ENCODE measurements at places on chromosomes 11 and 22. TPM values are rescaled to one million over a fixed set of nuclear protein-coding genes. Genes with fewer than 3 reads are reported as not detected.

Gene APLNR
- not detected for total RNA-seq

Gene GPR83
- 0.19 TPM for total RNA-seq

Gene CDKN1C
- total RNA-seq: 2.6 TPM

Gene CYTH4
- 71.9 TPM for total RNA-seq

Gene TPH1
- total RNA-seq: 0.25 TPM

Gene TREH
- total RNA-seq: not detected

Gene MOGAT2
- not detected for total RNA-seq

Gene GLYATL1
- total RNA-seq: not detected

Gene OR56A4
- total RNA-seq: not detected

Gene CSF2RB
- total RNA-seq: 1.8 TPM

Gene VPREB1
- total RNA-seq: not detected

Gene TEX12
- not detected for total RNA-seq

Gene CASP12
- not detected for total RNA-seq

Gene SLC3A2
- 898 TPM for total RNA-seq

Gene ISX
- not detected for total RNA-seq

Gene ACO2
- total RNA-seq: 74.9 TPM

Gene CNGA4
- 0.29 TPM for total RNA-seq

Gene KRTAP5-11
- not detected for total RNA-seq

Gene MMP27
- not detected for total RNA-seq

Gene C11orf87
- total RNA-seq: not detected

Gene NXPE1
- total RNA-seq: not detected

Gene CSNK2A3
- total RNA-seq: 1.3 TPM

Gene VSIG10L2
- not detected for total RNA-seq

Gene PHF21B
- total RNA-seq: 0.72 TPM

Gene ZW10
- 13.7 TPM for total RNA-seq

Gene RTN4RL2
- total RNA-seq: 1.1 TPM

Gene NPTXR
- 6.4 TPM for total RNA-seq

Gene PIH1D2
- 0.36 TPM for total RNA-seq

Gene C11orf52
- not detected for total RNA-seq

Gene SYT9
- not detected for total RNA-seq

Gene WBP2NL
- total RNA-seq: 3.9 TPM

Gene CHID1
- total RNA-seq: 33.9 TPM

Gene GGT5
- total RNA-seq: not detected

Gene GLB1L2
- 2.4 TPM for total RNA-seq

Gene IFITM2
- 639 TPM for total RNA-seq

Gene H19
- not detected for total RNA-seq

Gene FAM111B
- total RNA-seq: 7.4 TPM

Gene KDELR3
- 0.37 TPM for total RNA-seq

Gene CD6
- 298 TPM for total RNA-seq

Gene OR4D6
- total RNA-seq: not detected

Gene SLC29A2
- 3.6 TPM for total RNA-seq

Gene USP2
- 0.91 TPM for total RNA-seq

Gene SPINDOC
- total RNA-seq: 21.9 TPM

Gene SCGB1D1
- not detected for total RNA-seq

Gene MAP6
- 0.14 TPM for total RNA-seq

Gene FHIP1B
- total RNA-seq: 26.8 TPM

Gene PYGM
- total RNA-seq: 4.5 TPM

Gene SOX6
- 0.48 TPM for total RNA-seq

Gene SELENOO
- 17.6 TPM for total RNA-seq

Gene MS4A15
- total RNA-seq: not detected

Gene SLC43A1
- 53.9 TPM for total RNA-seq

Gene C11orf91
- total RNA-seq: not detected

Gene PARVB
- total RNA-seq: 55.7 TPM

Gene P2RX6
- total RNA-seq: 0.29 TPM

Gene OSBP2
- total RNA-seq: 11.9 TPM

Gene MMP1
- total RNA-seq: not detected

Gene KRTAP5-10
- total RNA-seq: not detected

Gene SYT7
- not detected for total RNA-seq

Gene ABCG4
- total RNA-seq: 0.24 TPM

Gene SIDT2
- total RNA-seq: 32.0 TPM
